ENCODE measurements at places on chromosomes 13 and 19.

- no peak for DNase-seq
Observed at GRCh38 chr13:49527123-49527522, 31.4 kb downstream of the PHF11 start.

GRCh38 chr19:44598880-44599279, 14.5 kb upstream of the IGSF23 start:
- no peak for DNase-seq

- no peak for DNase-seq
Observed at GRCh38 chr19:18645035-18645511, 8.2 kb downstream of the KLHL26 start.

- no peak for DNase-seq
Observed at GRCh38 chr19:50449236-50449899, 16.7 kb downstream of the MYBPC2 start.

GRCh38 chr19:31706131-31706530, 356.9 kb upstream of the TSHZ3 start:
- no peak for DNase-seq

DNA sequence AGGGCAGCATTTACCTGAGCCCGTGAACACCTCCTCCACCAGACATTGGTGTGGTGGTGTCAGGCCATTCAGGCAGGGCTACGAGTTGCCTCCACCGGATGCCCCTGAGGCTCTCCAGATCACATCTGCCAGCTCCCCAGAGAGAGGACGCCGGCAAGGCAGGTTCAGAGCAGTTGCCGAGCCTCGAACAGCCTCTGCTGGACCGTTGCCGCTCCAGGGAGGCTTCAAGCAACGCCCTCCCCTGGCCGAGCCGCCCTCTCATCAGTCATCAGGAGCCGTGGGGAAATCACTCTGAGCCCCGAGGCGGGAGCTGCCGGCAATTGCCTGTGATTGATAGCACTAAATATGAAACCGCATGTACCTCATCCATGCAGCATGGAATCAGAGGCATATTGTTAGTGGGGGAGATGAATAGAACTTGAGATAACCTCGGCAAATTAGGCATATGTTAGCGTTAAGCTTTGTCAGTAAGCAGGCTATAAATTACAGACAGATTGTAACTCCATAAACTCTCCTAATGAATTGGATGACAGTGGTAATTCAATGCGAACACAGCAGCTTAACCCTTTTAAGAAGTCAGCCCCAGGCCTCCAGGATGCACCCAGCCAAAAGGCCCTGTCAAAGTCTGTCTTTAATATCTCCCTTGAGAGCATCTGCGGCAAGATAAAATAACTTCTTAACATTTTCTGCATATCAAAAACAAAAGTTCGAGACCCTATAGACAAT, 29.8 kb upstream of the SPACA7 start:
- DNase-seq, result no peak

GRCh38 chr13:80408270-80408669, 67.3 kb upstream of the SPRY2 start:
- no peak for DNase-seq

DNA sequence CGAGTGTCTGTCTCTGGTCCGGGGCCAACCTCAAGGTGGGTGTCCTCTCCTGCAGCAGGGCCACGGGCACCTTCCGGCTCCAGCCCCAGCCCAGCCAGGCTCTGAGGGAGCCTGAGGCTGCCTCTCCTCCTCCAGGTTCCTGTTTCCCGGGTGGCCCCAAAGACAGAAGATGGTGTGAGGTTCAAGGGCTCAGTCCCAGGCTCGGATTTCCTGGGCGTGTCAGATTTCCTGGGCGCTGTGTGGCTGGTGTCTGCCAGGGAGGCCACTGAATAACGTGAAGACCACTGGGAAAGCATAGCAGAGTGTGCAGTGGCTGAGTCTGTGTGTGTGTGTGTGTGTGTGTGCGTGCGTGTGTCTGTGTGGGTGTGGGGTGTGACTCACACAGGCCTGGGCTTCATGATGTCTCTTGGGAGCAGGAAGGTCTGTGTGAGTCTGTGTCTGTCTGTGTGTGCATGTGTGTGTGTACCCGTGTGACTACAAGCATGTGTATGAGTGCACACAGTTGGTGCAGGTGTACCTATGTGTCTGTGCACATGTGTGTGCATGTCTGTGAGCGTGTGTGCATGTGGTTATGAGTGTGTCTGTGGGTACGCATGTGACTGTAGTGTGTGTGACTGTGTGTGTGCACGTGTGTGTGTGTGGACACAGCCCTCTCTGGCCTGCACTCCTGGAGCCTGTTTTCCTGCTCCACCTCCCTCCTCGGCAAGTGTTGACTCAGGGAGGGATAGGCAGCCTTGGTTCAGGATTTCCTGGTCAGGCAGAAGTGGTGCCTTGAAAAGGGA, 28.3 kb downstream of the CEBPA start:
- peak; percentile 22 for DNase-seq

GRCh38 chr13:31011193-31011860, 78.9 kb downstream of the TEX26 start:
- DNase-seq, result no peak

- DNase-seq, result no peak
Observed at GRCh38 chr13:29767006-29767405, 83.4 kb downstream of the UBL3 start.

GRCh38 chr19:2627855-2628254, 74.6 kb downstream of the GNG7 start:
- DNase-seq, result no peak

- no peak for DNase-seq
Observed at GRCh38 chr13:85445534-85445933, 353.7 kb downstream of the SLITRK6 start.

DNA sequence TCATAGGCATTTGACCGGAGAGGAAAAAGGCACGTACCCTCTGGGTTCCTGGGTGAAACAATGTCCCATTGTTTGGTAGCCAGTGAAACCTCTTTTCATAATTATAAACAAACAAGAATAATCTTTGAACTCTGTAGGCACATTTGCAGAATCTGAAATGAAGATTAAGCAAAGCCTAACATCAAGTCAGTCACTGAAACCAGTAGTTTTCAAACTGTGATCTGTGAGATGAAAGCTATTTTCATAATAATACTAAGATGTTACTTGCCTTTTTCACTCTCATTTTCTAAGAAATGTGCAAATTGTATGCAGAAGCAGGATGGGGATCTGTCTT, 105.4 kb downstream of the WDFY2 start:
- no peak for DNase-seq

DNA sequence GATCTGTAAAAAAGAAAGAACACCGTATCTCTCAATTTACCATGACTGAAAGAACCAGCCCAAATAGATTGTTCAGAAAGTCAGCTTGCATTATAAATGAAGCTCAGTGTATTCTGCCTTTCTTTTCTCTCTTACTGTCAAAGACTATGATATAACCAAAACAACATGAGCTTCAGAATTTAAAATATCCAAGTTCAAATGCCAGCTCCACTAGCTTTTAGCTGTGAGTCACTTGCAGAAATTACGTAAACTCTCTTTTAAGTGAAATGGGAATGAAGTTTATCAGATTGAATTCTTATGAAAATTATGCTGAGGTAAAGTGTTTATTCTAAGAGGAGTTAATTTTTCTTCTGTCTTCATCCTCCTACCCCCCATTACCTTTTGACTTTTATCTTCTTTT, 20.0 kb upstream of the POSTN start:
- no peak for DNase-seq

DNA sequence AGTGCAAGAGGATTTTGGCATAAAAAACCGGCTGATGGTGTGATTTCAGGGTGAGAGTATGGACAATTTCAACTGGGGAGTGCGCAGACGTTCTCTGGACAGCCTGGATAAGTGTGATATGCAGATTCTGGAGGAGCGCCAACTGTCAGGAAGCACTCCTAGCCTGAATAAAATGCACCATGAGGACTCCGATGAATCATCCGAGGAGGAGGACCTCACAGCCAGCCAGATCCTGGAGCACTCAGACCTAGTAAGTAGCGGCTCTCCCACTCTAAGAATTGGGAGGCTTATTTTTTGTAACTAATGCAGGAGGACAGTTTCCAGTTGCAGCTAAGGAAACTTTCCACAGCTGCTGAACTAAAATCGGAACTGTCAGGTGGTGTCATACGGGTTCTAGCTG, 53.6 kb downstream of the ZAR1L start:
- no peak for DNase-seq

- DNase-seq, result no peak
Observed at GRCh38 chr13:102589301-102589822, 7.4 kb upstream of the TPP2 start.

DNA sequence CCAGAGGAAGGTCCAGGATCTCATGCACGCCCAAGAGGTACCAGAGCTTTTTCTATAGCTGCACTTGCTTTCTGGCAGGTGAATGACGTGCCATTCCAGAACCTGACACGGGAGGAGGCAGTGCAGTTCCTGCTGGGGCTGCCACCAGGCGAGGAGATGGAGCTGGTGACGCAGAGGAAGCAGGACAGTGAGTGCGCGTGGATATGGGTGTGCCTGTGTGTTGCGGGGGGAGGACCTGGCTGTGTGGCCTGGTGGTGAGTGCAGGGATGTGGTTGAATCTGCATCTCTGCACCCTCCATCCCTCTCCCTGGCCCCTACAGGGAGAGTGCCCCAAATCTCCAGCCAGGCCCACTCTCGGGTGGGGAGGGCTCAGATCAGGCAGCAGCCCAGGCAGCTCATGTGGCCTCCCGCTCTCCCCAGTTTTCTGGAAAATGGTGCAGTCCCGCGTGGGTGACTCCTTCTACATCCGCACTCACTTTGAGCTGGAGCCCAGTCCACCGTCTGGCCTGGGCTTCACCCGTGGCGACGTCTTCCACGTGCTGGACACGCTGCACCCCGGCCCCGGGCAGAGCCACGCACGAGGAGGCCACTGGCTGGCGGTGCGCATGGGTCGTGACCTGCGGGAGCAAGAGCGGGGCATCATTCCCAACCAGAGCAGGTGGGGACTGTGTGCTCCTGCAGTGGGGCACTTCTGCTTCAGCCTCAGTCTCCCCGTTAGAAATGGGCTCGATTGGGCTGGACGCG, 22.8 kb downstream of the APBA3 start:
- no peak for DNase-seq

DNA sequence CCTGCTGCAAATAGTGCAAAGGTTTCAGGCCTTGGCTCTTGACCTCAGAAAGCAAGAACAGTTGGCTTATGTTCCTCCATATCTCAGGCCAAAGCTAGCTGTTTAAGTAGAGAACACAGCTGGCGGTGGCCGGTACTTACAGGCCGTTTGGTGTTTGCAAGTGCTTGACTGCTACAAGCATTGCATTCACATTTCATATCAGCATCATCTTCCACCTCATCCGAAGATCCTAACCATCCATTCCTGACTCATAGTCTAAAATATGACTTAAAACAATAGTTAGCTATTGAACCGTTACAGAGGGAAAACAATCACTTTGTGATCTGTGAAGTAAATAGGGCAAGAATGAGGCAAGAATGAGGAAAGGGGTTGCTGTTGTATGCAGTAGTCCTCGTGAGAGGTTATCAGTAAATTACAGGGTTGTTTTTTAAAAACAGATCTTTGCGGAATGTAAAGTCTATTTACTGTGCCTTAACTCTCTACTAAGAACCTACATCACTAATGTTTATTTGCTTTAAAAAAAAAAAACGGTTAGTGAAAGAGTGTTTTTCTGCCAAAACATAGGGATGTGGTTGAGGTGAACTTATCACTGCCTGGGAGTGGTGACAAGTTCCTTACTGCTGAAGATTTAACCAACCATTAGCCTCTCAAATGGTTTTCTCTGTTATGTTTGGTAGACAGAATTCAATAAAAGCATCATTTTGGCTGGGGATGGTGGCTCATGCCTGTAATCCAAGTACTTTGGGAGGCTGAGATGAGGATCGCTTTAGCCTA, 21.6 kb upstream of the WDR88 start:
- DNase-seq, result no peak

DNA sequence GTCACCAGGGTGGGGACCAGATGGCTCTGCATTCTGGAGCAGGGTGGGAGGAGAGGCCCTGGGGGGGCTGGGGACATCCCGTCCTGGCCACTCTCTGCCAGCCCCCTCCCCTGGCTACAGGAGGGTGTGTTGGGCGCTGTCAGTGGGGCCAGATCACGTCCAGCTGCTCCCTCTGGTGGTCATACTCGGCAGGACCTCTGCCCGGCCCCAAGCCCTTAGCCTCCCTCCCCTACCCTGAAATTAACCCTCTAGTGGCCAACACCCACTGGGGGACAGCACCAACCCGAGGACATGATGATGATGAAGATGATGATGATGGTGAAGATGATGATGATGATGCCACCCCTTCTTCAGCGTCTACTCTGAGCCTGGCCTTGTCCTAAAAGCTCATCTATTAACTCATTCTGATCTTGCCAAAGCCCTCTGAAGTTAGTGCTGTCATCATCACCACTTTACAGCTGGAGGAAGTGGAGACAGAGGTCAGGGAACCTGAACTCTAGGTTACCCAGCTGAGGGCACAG, 590 bp upstream of the LGI4 start:
- peak; percentile 47 for DNase-seq

GRCh38 chr13:25330541-25330940, 29.1 kb downstream of the NUP58 start:
- DNase-seq, result no peak

GRCh38 chr19:15640904-15641597, 354 bp downstream of the CYP4F3 start:
- DNase-seq, result no peak

DNA sequence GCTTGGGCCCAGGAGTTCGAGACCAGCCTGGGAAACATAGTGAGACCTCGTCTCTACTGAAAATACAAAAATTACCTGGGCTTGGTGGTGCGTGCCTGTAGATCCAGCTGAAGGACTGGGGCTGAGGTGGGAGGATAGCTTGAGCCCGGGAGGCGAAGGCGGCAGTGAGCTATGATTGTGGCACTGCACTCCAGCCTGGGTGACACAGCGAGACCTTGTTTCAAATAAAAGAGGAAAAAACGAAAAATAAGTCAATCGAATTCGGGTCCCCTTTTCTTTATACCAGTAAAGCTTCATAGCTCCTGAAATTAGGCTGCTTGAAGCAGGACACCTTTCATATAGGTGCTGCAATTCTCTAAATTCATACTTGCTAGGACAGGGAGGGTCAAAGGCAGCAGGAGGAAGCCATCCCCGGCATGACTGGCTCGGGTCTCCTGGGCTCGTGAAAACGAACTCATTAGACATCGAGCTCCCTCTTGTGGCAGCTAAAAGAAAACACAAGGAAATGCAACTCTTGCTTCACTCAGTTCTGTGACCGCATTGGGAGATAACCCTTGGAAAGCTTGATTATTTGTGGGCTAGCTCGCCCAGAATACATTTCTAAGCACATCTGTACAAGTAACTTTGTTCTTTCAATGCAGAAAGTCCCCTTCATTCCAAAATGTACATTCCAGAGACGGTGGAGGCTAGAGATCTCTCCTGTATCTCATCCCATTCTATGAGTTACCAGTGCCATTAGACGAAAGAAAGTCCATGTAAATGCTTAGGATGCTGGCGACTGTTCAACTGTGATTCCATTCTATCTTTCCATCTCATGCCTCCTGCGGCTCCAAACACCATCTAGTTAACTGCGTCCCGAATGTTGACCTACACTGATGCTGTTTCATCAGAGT, 16.8 kb downstream of the FPR2 start:
- no peak for DNase-seq

GRCh38 chr13:27334774-27335435, 64.3 kb downstream of the RASL11A start:
- no peak for DNase-seq

All from stimulated activated CD8-positive, alpha-beta memory T cell treated with anti-CD3 and anti-CD28 coated beads, Interleukin-4, amount 100 ng/mL, for 24 hours (primary cell).